Gastrocnemius medialis (tissue), 4 donors: ENCODE measurements at places on chromosomes 11 and 22.

DNA sequence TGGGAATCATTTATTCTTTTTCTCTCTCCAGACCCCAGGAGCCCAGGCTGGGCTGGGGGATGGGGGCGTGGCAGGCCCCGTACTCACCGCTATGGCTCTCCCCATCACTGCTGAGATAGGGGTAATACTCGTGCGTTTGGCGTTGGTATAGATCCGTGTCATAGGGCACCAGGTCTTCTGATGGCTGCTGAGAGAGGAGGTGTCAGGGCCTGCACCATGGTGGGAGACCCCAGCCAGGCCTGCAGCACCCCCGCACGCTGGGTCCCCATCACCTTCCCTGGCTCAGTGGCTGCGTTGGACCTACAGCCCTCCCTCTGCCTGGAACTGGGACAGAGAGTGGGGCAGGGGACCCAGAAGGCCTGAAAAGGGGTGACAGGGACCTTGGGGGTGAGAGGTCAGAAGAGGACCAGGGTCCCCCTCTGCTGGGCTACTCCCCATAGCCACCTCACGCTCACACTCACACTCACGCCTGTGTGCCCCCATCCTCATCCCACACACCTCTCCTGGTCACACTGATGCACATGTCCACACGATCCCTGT, 2.7 kb downstream of the SPI1 start:
- no peak for DNase-seq

GRCh38 chr11:84720706-84721402, 906.3 kb downstream of the DLG2 start:
- peak; percentile 11 for DNase-seq

GRCh38 chr22:29768052-29768693, 1.0 kb downstream of the UQCR10 start:
- peak; percentile 57 for DNase-seq

- DNase-seq = no peak
Observed at GRCh38 chr22:39814899-39815298, 78.7 kb downstream of the ENTHD1 start.

DNA sequence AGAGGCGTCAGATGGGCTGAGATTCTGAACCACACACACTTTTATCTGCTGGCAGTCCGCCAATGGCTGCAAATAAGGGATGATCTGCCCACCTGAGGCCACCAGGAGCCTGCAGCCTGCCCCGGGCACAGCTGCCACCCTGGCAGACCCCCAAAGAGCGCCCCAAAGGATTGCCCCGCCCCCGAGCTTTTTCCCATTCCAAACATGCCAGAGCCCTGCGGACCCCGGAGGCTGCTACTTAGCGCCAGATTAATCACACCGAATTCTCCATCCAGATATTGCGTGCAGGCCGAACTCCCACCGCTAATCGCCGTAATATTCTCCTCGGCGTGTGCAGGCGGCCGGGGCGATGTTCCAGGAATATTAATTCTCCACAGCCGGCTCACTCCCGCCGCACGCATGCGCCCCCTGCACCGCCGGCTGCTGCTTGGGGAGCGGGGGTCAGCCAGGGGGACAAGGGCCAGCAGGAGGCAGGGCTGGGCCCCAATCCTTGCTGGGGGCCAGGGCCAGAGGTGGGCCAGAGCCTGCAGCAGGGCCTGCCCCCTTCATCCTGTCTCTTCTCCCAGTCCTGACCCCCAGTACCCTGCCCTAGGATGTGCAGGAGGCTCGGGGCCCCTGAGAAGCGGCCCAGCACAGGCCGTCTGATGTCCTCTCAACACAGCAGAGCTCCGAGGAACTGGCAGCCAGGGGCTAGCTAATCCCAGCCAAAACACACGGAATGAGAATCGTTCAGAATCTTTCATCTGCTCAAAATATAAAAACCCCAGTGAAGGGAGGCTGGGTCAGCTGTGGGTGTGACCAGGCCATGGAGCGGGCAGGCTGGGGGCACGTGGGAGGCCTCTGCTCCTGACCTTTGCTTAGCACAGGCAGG, 19.5 kb upstream of the TCF20 start:
- no peak for DNase-seq

DNA sequence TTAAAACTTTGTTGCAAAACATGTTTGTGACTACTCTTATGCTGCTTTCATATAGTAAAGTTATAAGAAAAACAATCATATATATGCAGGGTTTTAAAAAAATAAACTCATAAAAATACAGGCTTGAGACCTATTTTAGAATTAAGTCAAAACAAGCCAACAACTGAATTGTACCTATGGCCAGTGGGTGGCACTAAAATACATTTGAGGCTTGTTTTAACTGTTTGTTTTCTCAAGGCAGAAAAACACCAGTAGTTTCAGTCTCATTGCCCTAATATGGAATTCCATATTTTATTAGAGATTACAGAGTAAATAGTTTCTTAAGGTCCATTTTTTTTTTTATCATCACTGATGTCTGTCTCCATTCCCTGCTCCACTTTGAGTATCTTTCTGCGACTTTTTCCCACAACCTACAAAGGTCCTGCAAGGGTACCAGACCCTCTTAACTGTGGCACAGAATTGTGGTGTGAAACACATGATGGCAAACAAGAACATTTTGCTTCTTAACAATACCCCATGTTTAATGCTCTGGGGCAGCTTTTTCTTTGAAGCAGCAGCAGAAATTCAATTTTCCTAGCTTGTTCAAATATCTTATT, 8.5 kb upstream of the CCDC89 start:
- DNase-seq = no peak

GRCh38 chr11:57974848-57975601, 48.7 kb upstream of the OR9Q1 start:
- no peak for DNase-seq

GRCh38 chr11:77381729-77382665, 80.5 kb upstream of the GDPD4 start:
- no peak for DNase-seq

DNA sequence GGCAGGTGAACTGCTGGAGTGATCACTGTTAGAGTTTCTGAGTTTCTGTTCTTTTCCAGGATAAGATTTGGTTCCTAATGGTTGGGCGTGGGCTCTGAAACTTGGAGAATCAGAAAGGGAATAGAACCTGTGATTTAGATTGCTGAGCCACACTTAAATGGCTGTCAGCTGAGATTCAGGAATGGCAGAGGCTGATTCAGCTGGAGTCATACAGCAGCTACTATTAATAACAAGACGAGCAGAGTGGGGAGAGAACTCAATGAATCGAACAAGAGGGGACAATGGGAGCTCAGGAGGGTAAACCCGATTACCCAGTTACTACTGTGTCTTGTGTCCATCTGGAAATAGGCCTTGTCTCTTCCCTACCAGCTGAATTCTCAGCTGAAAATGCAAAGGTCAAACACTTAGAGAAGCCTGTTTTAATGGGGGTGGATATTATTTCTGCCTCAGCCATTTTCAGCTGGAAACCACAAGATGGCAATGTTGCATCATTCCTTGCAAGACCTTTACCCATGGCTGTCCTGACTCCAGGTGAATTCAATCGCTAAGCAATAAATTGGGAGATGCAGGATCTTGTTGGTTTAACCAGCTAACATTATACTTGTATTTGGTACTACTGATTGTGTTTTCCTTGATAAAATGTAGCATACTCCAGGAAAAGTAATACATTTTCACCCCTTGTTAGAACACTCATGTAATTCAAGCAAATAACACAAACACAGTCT, 104.5 kb upstream of the RAG2 start:
- DNase-seq = no peak

GRCh38 chr11:79185351-79185750, 255.5 kb downstream of the TENM4 start:
- DNase-seq = no peak

- DNase-seq = no peak
Observed at GRCh38 chr22:27581236-27581635, 220.3 kb downstream of the MN1 start.

- DNase-seq = no peak
Observed at GRCh38 chr22:36760786-36761185, 15.1 kb downstream of the IFT27 start.

DNA sequence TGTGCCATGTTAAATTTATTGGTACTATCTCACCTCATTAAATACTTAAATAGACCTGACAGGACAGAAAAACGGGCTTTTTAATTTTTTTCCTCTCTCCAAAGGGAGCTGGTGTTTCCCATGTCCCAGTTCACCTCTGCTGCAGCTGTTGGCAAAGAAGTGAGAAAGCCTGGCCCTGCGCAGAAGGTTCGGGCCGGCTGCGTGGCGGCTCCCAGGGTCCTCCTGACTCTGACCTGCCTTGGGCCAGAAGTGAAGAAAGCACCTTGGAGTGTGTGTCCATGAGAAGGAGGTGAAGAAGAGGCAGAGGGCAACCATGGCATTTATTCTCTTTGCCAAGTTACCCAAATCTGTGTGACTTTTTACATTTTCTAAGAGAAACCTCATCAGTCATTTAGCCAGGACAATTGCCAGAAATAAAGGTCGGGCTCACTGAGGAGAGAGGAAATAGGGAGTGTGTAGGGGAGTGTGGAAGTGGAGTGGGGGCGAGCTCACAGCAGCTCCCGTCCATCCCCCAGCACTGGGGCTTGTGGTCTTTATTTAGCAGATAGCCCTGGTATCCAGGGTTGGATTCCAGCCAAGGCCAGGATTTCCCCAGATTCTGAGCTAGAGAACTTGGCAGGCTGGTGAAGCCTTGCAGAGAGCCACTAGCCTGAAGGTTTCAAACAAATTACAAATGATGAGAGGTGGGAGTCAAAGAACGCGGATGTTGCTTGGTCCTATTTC, 102.4 kb upstream of the CADM1 start:
- peak; percentile 24 for DNase-seq

- DNase-seq = no peak
Observed at GRCh38 chr11:79667380-79667779, 226.6 kb upstream of the TENM4 start.

- DNase-seq = peak; percentile 34
Observed at GRCh38 chr11:27471589-27472397, 797 bp downstream of the LGR4 start.

GRCh38 chr22:48071828-48072227, 1309.4 kb downstream of the TBC1D22A start:
- no peak for DNase-seq

GRCh38 chr22:17773606-17774205, 563 bp downstream of the BID start:
- DNase-seq = no peak

GRCh38 chr22:30305519-30305905, 16.2 kb upstream of the CASTOR1 start:
- peak; percentile 73 for DNase-seq

- no peak for DNase-seq
Observed at GRCh38 chr22:40703174-40703573, 23.9 kb downstream of the MCHR1 start.

DNA sequence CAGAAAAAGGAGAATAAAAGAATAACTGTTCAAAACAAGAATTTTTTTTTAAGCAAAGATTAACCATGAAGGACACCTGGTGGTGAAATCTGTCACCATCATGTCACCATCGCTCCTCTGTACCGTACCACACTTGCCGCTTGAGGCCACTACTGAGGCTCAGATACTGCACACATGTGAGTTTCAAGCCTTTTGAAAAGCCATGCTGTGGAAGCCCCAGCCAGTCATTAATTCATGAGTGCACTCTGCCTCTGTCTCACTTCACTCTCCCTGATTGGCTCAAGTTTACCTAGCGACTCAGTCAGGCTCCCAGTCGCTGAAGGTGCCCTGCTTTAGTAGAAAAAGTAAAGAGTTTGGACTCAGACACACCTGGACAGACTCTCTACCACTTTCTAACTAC, 6.6 kb upstream of the MS4A12 start:
- no peak for DNase-seq

- peak; percentile 87 for DNase-seq
Observed at GRCh38 chr22:29346659-29347058, 31.2 kb upstream of the RASL10A start.

- DNase-seq = peak; percentile 7
Observed at GRCh38 chr11:2591805-2592204, 108.0 kb downstream of the KCNQ1OT1 start.
